ENCODE measurements at places on chromosomes 6 and 20. TPM values are rescaled to one million over a fixed set of nuclear protein-coding genes. Genes with fewer than 3 reads are reported as not detected.
A peak's percentile ranks its signal among the peaks of the same experiment; 100 is the strongest.

DNA sequence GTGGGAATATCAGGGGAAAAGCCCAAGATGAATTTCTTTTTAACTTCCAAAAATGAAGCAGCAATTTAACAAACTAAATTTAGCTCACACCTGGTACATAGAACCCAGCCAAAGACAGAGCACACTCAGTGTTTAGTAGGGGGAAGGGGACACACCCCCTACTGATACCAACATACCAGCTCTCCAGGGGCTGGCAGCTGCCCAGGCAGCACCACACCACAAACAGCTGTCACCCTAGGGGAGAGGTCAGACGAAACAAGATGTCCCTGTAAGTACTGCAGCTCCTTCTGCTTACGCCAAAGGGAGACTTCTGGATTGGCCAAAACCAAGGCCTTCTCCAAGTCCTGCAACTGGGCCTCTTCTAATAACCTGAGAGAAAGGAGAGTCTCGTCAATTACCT lies 26.0 kb downstream of the MDN1 start:
- peak overlapping the region; percentile 83 for H3K27ac ChIP-seq
- H3K4me1 ChIP-seq, result peaks cover 26% of the 10 kb centered on the region
- DNase-seq, result no peak
- H3K36me3 ChIP-seq, result peaks cover 50% of the 10 kb centered on the region
- H3K4me3 ChIP-seq, result no peak overlapping the region

GRCh38 chr20:8293750-8294149 lies 161.7 kb downstream of the PLCB1 start:
- no peak overlapping the region for H3K27ac ChIP-seq
- no peak for DNase-seq
- no peaks in the 10 kb centered on the region for H3K27me3 ChIP-seq
- H3K4me1 ChIP-seq, result no peaks in the 10 kb centered on the region

DNA sequence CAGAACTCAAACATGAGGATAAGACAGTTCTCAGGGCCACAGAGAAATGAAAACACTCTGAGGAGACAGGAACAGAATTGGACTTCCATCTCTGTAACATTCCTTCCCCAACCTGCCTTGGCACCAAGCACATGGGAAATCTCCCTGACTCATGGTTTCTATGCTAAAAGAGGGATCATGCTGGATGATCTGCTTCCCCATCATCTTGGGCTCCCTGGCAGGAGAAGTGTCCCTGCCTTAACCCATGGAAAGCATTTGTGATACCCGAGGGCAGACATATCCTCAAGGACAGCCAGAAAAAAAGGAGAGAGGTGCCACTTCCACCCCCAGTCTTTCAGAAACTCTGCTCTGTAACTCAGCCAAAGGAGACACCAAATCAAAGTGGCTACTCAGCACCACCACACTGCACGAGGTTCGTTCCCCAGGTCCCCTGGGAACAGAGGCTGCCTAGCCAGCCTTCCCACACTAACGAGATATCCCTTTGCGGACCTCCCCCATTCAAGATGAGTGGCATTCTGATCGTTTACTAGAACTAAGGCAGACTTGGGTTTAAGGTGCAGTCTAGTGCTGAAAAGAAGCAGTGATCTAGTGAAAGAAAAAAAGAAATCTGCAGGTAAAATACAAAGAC lies 34.8 kb downstream of the BLOC1S5 start:
- no peak for DNase-seq
- H3K27me3 ChIP-seq, result no peaks in the 10 kb centered on the region
- H3K4me1 ChIP-seq, result peaks cover 37% of the 10 kb centered on the region
- peak overlapping the region; percentile 21 for H3K27ac ChIP-seq

GRCh38 chr6:155327326-155328073 lies 13.2 kb upstream of the TFB1M start:
- DNase-seq, result peak; percentile 82
- H3K4me1 ChIP-seq, result peaks cover 27% of the 10 kb centered on the region
- H3K4me3 ChIP-seq, result no peak overlapping the region
- no peaks in the 10 kb centered on the region for H3K36me3 ChIP-seq
- H3K27ac ChIP-seq, result peak overlapping the region; percentile 86

- H3K36me3 ChIP-seq, result peaks cover 26% of the 10 kb centered on the region
- no peak for DNase-seq
- H3K27ac ChIP-seq, result peak overlapping the region; percentile 74
- peaks cover 15% of the 10 kb centered on the region for H3K4me1 ChIP-seq
- no peak overlapping the region for H3K4me3 ChIP-seq
These were observed 46.3 kb downstream of the BTBD9 start for GRCh38 chr6:38593409-38593808.

APOM gene
- 4.0 TPM for total RNA-seq

NFATC2 gene
- 38.5 TPM for total RNA-seq

FERMT1 gene
- total RNA-seq, result 0.27 TPM

TREML1 gene
- not detected for total RNA-seq

TMEM74B gene
- total RNA-seq, result 1.5 TPM

Data from activated CD4-positive, alpha-beta T cell treated with anti-CD3 and anti-CD28 coated beads for 36 hours (primary cell).